Astrocyte of the spinal cord (primary cell): ENCODE measurements at places on chromosomes 13 and 19.

GRCh38 chr13:79812070-79812850 is 331.3 kb downstream of the NDFIP2 start:
- DNase-seq, result no peak

DNA sequence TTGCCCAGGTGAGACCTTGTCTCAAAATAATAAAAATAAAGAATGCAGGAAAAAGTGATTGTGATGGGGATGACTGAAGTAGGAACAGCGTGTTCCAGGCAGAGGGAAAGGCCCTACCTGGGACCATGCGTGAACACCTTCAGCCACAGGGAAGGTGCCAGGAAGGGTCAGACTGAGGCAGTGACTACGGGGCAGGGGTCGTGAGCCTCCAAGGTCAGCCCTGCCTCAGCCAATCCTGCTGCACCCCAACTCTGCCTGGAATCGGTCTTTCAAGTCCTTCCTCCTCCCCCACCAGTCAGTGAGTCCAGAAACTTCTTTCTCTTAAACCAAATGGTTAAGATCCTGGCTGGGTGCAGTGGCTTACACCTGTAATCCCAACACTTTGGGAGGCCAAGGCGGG is 16.1 kb upstream of the TLE2 start:
- DNase-seq, result no peak

GRCh38 chr13:44402899-44403445 is 29.3 kb downstream of the SERP2 start:
- no peak for DNase-seq

- DNase-seq, result no peak
These were observed 1.2 kb upstream of the F10 start for GRCh38 chr13:113121183-113121927.

DNA sequence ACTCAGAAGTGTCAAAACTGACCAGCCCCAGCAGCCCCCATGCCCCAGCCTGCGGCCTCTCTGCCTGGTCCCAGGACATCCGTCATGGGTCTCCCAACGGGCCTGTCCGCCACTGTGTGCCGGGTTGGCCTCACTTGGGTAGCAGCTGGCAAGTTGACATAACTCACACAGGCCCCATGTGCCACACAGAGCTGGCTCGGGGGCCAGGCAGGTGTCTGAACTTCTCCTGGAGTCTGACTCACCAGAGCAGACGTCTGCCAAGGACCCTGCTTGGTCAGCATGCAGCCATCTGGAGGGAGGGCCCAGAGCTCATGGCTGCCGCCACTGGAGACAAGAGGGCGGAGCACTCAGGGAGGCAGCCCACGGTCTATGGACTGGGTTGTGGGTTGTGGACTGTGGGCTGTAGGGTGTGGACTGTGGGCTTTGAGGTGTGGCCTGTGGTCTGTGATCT is 32.0 kb upstream of the TMEM255B start:
- DNase-seq, result peak; percentile 50

- peak; percentile 72 for DNase-seq
These were observed at the start of gene ZNF415 for GRCh38 chr19:53132141-53132991. Gene ZNF415, minus strand, starts transcription at chr19:53132910. Its CDS starts 10,234 bp downstream, at chr19:53122676.
